ENCODE measurements at places on chromosomes 1 and 21.

DNA sequence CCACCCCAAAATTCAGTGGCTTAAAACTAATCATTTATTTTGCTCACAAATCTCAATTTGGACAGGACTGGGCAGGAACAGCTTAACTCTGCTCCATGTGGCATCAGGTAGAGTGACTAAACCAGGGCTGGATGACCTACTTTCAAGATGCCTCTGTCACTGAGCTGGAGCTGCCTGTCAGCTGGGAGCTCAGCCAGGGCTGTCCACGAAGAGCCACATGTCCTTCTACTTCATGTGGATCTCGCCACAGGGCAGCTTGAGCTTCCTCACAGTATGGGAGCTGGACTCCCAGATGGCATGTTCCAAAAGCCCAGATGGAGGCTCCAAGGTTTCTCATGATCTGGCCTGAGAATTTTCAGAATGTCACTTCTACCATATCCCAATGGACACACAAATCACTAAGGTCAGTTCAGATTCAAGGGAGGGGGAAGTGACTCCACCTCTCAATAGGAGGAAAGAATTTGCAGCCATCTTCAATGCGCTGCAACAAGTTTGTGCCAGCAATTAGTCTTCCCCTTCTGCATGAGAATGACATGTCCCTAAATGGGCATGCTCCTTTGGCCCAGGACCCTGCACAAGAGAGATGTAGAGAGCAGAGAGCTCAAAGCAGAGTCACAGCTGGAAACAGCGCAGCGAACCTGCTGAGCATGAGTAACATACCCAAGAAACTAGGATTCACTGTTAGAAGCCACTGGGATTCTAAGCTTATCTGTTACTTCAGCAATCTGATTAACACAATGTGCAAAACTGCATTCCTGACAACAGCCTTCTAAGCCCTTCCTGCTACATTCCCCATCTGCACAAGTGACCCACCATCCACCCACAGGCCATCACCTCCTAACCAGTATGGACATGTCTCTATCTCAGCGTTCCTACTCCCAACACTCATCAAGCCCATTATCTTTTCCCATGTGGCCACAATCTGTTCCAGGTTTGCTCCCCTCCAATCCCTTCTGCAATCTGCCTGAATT lies 17.0 kb downstream of the HLCS start:
- no peak for DNase-seq

DNA sequence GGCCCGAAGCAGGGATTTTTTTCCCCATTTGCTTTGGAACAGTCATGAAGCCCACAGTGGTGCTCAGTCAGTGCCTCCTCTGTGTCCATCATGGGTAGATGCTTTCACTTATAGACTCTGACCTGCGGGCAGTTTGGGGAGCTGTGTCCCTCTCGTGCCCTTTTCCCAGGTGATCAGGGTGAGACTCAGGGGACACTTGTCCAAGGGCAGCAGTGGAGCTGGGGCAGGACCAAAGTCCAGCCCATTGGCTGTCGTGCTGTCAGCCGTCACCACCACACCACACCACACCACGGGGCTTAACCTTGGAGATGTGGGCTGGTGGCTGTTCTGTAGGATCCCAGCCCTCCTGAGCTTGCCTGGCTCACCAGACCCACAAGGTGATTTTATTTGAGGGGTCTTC lies 34.9 kb downstream of the SIM2 start:
- no peak for DNase-seq

- DNase-seq: no peak
Measured at GRCh38 chr1:89363638-89364536, at the start of gene GBP6. Gene GBP6 (plus strand): TSS chr1:89364059. CDS start chr1:89368552, 4,493 bp downstream.

- no peak for DNase-seq
Measured at GRCh38 chr1:5109633-5110032, 455.2 kb downstream of the AJAP1 start.

DNA sequence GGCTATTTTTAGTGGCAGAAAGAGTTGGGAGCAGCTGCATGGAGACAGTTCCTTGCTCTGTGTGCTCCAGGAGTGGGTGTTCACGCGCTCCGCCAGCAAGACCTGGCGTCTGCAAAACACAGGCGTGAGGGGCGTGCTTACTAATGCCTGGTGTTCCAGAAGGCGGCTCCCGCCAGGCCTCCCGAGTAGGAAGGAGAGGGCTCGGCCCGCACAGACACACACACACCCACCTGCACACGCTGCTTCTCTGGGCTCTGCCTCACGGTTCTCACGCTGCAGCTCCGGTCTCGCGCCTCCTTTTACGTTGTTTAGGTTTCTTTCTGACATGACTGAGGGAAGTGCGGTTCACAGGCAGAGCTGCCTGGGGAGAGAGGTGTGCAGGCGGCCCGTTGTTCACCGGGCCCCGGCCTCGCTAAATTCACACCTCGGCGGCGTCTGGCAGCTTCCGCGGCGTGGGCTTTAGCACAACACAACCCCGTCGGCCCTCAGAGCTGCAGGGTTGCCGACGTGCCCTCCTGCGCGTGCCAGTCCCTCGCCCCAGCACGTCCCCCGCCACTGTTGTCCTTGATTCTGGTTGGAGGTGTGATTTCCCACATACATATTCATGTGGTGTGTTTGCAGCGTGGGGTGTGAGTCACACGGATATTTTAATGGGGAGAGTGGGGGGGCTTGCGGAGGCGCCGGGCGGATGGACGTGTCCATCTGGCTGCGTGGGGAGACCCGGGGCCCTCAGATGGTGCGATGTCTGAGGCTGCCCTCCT lies 77.0 kb downstream of the SKI start:
- no peak for DNase-seq

DNA sequence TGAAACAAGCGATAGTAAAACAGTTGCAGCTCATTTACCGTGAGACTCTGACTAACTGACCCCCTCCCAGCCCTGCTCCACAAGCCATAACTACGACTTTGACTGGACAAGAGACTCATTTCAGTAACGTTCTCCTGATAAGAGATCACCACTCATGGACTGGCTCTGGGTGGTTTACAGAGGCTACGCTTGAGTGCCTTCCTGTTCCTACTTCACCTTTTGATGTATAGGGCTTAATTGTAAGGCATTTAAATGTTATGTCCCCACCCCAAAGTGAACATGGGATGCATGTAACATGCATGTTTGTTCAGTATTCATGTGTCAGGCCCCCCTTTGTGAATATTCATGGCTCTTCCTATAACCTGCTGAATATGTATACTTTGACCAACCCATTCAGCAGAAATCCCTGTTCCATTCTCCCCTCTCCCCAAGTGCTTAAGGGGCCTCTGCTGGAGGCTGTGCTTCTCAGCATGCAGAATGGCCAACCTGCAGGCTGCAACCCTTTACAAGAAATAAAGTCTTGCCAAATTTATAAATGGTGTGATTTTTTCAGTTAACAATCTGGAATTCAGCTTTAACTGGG lies 50.7 kb upstream of the SPOCD1 start:
- no peak for DNase-seq

DNA sequence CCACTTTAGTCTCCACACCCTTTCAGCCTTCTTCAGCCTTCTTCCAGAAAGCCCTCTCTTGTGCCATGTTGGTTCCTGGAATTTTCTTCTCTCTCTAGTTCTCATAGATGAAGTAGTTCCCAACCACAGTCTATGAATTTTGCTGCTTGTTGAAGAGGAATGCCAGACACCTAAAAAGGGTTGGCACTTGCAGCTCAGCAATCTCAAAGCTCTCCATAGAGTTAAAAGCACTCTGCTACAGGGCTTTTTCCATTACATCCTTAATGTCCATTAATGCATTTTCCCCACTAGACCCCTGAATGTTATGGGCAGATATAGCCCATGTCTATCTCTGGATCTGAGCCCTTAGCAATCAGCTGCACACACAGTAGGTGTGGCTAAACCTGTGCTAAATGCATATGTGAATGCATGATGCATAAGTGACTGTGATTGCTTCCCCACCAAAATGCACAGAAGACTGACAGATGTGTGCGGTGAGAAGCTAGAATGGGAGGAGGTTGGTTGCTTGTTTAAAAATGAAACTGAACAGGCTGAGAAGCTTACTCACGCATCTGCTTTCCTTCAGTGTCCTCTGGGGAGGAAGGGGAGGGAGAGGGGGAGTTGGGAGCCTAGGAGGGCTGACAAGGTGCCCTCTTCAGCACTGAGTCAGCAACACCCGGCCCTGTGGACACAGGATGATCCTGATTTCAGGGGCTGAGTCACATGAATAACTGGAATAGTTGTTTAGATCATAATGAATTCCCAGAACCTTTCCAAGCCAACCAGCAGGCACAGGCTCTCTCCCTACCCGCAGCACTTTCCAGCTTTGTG lies 146.1 kb upstream of the FGGY start:
- DNase-seq: no peak

DNA sequence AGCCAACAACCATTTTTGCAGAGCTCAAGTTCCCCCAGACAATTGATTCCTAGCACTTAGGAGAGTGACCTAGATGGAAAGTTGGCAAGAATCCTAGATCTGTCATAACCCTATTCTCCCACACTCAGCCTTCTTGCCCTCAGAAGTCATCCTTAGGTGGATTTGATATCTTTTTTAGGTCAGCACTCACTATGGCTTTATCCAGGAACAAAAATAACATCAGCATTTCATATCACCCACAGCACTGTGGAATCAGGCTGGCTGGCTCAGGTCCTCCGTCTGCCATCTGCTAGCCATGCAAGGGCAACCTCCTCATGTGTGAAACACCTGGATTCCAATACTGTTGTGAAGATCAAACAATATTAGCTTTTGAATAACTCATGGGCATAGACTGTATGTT lies 6.0 kb downstream of the DPT start:
- no peak for DNase-seq
